ENCODE measurements at places on chromosomes 13 and 19. TPM values are rescaled to one million over a fixed set of nuclear protein-coding genes. Genes with fewer than 3 reads are reported as not detected.

- no peak for DNase-seq
These were observed 984.8 kb upstream of the MIR17HG start for GRCh38 chr13:90362707-90363106.

GRCh38 chr13:39815345-39816111, 160.1 kb downstream of the COG6 start:
- DNase-seq = no peak

GRCh38 chr13:45779901-45780300, 71.7 kb downstream of the SIAH3 start:
- no peak for DNase-seq

The MISP3 gene
- total RNA-seq = 5.7 TPM

- peak; percentile 28 for DNase-seq
These were observed 26.7 kb downstream of the RCBTB2 start for GRCh38 chr13:48506092-48506701.

The LIM2 gene
- not detected for total RNA-seq

The LILRA1 gene
- 0.74 TPM for total RNA-seq

- no peak for DNase-seq
These were observed 75.0 kb downstream of the TEX26 start for GRCh38 chr13:31007417-31007816.

DNA sequence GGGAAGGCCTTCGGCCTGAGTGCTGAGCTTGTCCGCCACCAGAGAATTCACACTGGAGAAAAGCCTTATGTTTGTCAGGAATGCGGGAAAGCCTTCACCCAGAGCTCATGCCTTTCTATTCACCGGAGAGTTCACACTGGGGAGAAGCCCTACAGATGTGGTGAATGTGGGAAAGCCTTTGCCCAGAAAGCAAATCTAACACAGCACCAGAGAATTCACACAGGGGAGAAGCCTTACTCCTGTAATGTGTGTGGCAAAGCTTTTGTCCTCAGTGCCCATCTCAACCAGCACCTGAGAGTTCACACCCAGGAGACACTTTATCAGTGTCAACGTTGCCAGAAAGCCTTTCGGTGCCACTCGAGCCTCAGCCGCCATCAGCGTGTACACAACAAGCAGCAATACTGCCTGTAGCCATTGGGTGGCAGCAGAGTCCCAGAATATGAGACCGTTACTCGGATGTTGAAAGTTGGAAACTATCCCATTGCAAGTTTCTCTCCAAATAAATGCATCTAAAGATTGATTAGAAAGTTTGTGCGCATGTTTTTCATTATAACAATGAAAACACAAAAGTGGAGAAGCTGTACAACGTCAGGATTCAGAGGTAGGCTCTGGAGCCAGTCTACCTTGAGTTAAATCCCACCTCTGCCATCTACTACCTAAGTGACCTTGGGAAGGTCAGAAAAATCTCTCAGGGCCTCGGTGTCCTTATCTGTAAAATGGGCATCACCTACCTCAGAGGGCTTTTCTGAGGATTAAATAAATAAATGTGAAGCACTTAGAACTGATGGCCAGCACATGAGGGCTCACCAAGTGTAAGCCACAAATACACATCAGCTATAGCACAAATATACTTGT, 21.1 kb downstream of the ZNF473 start:
- DNase-seq = no peak

The SRRM5 gene
- 0.09 TPM for total RNA-seq

The BCAM gene
- total RNA-seq = 80.0 TPM

- peak; percentile 76 for DNase-seq
These were observed 261 bp downstream of the FARP1 start for GRCh38 chr13:98143157-98143553.

GRCh38 chr19:35124098-35125060, 8.8 kb downstream of the FXYD3 start:
- DNase-seq = peak; percentile 97

GRCh38 chr19:29375429-29376119, 150.2 kb upstream of the VSTM2B start:
- no peak for DNase-seq

The C13orf42 gene
- not detected for total RNA-seq

- DNase-seq = no peak
These were observed 48.6 kb upstream of the TCF3 start for GRCh38 chr19:1700733-1701663.

GRCh38 chr13:71278512-71278911, 588.5 kb downstream of the DACH1 start:
- DNase-seq = no peak

DNA sequence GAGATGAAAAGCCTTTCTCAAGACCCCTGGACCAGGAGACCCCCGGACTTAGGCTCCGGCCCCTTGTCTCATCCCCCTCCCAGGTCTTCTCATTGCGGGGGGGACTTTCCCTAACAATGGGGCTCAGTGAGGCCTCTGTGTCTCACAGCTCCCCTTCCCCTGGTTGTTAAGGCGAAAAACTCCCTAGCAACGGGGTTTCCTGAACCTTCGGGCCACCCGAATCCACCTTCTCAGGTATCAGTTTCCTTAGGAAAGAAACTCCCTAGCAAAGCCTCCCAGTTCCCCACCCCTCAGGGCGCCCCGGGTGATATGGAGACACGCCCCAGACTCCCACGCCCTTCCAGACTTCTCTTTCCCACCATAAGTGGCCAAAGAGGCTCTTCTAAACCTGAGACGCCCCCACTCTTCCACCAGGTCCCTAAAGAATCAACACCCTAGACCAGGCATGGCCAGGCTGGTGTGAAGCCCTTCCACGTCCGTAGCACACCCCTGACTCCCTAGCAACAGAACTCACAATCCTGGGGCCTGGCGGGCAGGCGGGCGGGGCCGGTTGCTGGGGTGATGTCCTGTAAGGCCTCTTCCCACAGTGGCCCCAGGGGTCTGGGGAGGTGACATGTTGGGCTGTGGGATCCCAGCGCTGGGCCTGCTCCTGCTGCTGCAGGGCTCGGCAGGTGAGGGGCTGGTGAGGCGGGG, at the start of gene TMEM190:
Gene TMEM190 (plus strand): TSS at position 586 of the 693 bp plus-strand sequence. CDS start 28 bp downstream, at position 614.
- no peak for DNase-seq

The PLEKHF1 gene
- total RNA-seq = 16.6 TPM

DNA sequence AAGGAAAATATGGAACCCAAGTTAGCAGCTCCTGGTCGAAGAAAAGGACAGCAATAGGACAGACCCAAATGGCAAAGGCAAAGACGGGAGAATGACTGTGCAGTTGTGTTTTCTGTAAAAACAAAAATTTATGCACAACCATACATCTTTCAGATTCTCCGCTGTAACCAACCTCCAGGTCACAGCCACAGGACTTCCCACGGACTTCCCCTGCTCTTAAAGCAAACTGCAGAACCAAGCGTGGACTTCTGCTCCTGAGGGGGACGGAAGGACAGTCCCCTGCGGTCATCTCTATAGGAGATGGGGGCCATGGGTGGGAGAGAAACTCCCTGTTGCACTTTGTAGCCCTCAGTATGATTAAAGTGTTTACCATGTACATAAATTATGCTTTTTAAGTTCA, 2.5 kb downstream of the GRTP1 start:
- no peak for DNase-seq

DNA sequence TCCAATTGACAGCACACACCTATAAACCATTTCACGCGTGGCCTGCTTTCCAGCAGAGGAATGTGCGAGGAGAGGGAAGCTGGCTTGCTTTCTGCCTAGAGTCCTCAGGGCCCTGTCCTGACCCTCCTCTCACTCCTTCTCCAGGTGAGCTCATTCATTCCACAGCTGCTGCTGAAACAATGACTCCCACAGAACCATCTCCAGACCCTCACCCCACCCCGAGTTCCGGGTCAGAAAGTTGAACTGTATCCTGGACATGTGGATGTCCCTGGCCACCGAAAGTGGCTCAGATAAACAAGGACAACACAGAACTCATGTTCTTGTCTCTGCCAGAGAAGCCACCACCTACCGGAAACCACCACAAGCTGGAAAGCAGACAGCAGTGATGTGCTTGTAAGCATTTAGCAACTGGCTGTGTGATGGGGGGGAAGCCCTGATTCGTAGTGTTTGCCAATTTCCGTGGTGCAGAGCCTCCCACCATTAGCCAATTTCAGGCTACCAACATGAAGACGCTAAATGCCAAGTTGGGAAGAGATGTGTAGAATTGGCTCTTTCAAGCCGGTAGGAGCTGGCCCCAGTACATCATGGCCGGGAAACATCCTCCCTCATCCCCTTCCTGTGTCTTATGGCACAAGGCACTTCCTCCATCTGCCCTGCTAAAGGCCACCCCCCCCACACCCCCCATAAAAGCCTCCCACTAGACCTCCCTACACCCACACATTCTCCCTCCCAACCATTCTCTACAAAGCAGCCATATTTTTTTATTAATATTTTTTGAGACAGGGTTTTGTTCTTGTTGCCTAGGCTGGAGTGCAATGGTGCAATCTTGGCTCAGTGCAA, 5.0 kb downstream of the SYCE2 start:
- DNase-seq = no peak

The SIGLECL1 gene
- total RNA-seq = not detected

The PALM gene
- 42.3 TPM for total RNA-seq

GRCh38 chr13:40581277-40581579, 85.2 kb downstream of the FOXO1 start:
- DNase-seq = no peak

DNA sequence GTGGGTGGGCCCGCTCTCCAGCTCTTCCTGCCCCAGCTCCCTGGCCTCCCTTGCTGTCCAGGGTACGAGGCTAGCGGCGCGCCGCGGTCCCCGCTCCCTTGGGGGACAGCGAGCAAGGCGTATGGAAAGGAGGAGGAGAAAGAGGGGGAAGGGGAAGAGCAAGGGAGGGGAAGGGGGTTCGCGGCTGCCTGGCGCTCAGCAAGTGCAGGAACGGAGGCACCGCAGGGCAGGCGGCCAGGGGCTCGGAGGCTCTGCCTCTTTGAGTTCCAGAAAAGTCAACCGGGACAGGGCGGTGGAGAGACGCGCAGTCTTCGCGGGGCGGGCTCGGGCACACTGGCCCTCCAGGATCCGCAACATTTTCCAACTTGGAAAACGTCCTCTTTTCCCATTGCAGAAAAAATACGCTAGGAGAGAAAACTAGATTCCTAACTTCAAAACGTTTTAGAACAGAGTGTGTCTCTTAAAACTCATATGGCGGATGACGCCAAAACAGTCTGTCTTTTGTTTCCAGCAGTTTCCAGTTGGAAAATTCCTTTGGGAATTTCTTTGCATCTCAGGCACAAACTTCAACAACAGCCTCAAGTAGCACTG, 23.1 kb upstream of the TNFRSF19 start:
- DNase-seq = peak; percentile 58

GRCh38 chr13:28865149-28865744, 45.1 kb downstream of the MTUS2 start:
- DNase-seq = no peak

The PCDH8 gene
- not detected for total RNA-seq

The AP1M1 gene
- 39.3 TPM for total RNA-seq

DNA sequence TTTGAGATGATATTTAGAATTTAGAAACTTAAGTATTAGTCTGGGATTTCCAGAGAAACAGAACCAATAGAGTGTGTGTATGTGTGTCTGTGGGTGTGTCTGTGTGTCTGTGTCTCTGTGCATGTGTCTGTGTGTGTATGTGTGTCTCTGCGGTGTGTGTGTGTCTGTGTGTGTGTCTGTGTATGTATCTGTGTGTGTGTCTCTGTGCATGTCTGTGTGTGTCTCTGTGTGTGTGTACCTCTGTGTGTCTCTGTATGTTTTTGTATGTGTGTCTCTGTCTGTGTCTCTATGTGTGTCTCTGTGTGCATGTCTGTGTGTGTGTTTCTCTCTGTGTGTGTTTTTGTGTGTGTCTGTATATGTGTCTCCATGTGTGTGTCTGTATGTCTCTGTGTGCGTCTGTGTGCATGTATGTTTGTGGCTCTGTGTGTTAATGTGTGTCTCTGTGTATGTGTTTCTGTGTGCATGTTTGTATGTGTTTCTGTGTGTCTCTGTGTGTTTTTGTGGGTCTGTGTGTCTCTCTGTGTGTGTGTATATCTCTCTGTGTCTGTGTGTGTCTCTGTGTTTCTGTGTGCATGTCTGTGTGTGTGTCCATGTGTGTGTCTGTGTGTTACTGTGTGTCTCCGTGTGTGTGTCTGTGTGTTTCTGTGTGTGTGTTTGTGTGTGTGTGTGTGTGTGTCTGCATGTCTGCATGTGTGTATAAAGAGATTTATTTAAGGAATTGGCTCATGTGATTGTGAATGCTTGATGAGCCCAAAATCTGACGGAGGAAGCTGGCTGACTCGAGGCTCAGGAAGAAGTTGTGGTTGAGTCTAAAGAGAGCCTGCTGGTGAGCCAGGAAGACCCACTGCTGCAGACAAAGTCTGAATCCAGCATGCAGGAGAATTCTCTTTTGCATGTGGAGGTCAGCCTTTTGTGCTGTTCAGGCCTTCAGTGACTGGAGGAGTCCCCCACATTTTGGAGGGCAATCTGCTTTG, 22.2 kb downstream of the GPR42 start:
- DNase-seq = no peak

- DNase-seq = no peak
These were observed 3.9 kb downstream of the SLC25A41 start for GRCh38 chr19:6429419-6430221.

DNA sequence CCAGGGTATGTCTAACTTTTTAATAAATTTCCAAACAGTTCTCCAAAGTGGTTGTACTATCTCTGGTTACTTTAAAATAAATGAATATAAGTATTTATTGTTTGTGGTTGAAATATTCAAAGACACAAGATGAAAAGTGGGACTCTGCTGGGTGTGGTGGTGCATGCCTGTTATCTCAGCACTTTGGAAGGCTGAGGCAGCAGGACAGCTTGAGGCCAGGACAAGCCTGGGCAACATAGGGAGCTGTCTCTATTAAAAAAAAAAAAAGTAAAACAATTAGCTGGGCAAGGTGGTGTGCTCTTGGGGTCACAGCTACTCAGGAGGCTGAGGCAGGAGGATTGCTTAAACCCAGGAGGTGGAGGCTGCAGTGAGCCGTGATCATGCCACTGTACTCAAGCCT, 10.4 kb downstream of the PNMA8A start:
- DNase-seq = no peak

DNA sequence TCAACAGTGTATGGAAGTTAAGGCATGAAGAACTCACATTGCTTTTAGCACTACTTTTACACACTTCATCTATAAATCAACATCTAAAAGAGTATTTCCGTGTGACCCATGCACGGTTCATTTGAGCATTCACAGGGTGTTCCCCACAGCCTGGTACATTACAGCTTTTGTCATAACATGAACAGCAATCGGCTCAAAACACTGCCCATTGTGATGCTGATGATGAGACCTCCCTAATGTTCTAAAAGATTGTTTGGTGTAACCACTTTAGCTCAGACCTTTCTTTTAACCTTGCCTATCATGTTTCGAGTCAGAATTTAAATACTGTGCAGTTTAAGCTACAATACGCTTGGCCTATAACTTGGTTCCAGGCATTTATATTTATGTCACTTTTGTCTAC, 4.1 kb upstream of the KLF5 start:
- no peak for DNase-seq

- no peak for DNase-seq
These were observed at the start of gene LGALS7 for GRCh38 chr19:38773469-38774177. LGALS7 (minus strand) TSS chr19:38773517; CDS start chr19:38773492, 25 bp downstream.

The SKA3 gene
- total RNA-seq = 0.33 TPM

The PRX gene
- 3.6 TPM for total RNA-seq
